ENCODE measurements at places on chromosomes 5 and 9.

DNA sequence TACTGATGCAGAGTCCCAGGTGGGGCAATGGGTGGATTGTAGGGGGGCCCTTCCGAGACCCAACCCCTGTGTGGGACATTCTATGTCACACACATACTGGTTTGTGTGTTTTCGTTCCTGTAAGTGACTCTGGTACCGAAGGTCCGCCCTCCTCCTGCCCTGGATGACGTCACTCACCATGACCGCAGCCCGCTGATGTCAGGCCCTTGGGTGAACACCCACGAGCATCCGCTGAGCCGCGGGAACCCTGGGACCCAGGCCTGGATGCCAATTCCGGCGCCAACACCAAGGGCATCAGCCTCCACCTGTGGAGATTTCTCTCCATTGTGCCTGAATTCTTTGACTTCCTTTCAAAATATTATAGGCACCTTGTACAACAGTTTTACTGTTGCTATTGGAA, 184.3 kb downstream of the MTRR start:
- no peak for DNase-seq

- peak; percentile 12 for DNase-seq
These were observed 5.1 kb downstream of the MYMK start for GRCh38 chr9:133519693-133520092.

DNA sequence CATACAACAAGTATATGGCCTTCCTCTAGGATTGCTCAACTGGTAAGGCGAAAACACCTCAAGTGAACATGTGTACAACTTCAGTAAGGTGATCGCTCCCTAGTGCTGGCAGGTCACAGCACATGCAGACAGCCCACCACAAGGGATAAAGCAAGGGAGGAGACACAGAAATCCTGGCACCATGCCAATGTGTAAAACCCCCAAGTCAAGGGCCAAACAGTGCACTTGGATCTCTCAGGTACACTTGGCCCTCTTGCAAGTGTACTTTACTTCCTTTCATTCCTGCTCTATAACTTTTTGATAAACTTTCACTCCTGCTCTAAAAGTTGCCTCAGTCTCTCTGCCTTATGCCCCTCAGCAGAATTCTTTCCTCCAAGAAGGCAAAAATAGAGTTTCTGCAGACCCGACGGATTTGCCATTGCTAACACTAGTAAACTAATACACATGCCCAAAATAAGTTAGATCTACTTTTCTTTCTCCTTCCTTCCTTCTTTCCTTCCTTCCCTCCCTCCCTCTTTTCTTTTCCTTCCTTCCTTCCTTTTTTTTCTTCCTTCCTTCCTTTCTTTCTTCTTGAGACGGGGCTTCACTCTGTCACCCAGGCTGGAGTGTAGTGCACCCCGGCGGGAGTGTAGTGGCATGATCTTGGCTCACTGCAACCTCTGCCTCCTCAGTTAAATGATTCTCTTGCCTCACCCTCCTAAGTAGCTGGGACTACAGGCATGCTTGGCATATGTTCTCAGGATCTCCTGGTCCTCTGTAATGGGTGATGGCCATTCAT, 6.8 kb upstream of the LNPEP start:
- no peak for DNase-seq

GRCh38 chr5:52920929-52921328, 68.2 kb upstream of the ITGA2 start:
- DNase-seq: peak; percentile 54

GRCh38 chr5:66898241-66898995, 298.2 kb downstream of the CD180 start:
- DNase-seq: peak; percentile 54

DNA sequence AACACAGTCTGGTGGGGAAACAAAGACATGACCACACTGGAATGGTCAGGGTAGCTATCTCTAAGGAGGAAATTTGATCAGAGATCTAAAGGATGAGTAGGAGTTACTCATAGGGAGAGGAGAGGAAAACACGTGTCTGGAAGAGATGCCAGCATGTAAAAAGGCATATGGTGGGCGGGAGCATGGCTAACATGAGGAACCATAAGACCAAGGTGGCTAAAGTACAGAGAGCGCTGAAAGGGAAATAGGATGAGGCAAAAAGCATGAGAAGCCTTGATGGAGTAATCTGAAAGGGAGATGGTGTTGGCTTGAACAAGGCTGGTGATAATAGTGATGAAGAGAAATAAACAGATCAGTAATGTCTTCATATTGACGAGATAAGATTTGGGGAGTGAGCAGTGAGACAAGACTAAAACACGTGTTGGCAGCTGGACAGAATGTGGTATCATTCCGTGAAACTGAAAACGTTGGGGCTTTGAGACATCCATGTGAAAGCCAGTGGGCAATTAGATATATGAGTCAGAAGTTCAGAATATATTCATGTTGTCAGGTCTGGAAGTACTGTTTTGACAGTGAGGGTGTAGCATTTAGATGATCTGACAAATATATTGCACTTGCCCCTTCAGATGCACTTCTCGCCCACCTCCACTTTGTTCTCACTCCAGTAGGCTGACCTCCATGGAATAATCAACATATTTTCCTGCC, 209.1 kb upstream of the KCNN2 start:
- DNase-seq: peak; percentile 53

DNA sequence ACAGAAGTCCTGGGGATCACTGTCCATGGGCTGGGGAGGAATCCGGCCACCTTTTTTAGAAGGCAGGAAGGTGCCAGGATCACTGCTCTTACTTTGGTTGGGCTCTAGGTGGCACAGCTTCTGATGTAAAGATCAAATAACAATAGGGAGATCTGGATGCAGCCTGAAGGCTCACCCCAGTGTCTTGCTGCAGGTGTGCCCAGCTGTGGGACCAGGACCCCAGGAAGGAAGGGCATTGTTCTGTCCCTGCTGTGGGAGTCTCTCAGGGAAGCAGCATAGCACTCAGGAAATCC, 69.6 kb downstream of the DAB2IP start:
- no peak for DNase-seq

- no peak for DNase-seq
These were observed 712.1 kb downstream of the MTRR start for GRCh38 chr5:8581047-8581446.

- DNase-seq: no peak
These were observed 172.5 kb upstream of the GLRA1 start for GRCh38 chr5:152097128-152097527.

DNA sequence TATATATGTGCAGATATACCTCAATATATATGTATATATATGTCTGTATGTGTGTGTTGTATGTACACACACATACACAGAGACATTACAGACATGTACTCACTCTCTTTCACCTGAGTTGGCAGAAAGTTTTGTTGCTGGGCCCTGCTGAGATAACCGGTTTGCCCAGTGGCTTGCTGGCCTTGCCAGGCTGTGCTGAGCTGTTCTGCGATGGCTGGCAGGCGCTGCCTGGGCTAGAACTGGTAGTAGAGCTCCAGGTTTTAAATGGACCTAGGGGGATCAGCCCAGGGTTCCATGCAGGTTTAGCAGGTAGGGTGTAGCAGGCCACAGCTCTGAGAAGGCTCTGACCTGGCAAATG, 394.3 kb downstream of the GADD45G start:
- DNase-seq: no peak

DNA sequence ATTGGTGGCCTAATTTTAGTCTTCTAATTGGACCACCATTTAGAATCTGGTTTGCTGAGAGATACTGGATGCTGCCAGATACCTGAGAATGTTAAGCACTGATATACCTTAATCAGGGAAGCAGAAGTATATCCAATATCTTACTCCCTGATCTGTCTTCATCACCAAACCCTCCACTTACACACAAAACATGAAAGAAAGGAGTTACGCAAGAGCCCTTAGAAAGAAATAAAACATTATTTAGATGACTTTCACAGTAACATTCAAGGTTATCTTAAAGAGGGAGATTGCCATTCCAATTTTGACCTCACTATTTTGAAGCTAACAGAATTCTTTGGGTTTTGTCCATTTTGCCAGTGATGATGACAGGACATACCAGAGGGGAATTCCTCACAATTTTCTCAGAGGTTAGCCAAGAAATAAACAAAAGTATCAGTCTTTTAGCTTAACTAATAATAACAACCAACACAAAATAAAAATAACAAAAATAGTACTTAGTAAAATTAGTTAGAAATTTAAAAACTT, 496.1 kb downstream of the NFIB start:
- DNase-seq: peak; percentile 3

DNA sequence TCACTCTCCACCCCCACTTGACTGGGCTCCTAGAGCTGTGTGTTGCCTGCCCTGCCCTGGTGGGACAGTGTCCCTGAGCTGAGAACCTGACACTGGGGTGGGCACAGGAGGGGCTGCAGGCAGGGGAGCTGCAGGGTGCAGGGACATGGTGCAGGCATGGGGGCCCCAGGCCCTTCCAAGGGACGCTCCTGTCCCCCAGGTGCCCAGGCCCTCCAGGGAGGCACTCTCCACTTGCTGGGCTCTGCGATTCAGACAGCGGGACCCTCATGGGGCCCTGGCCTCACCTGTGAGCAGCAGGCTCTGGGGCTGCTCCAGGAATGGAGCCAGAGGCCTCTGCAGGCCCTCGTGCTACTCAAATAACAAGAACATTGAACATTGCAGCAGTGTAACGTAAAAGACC, 89.4 kb downstream of the BARX1 start:
- DNase-seq: no peak

- DNase-seq: no peak
These were observed 1.2 kb downstream of the AK3 start for GRCh38 chr9:4739587-4740387.

GRCh38 chr5:132334812-132335211, 34.7 kb upstream of the SLC22A5 start:
- DNase-seq: peak; percentile 62

- DNase-seq: peak; percentile 56
These were observed 158.4 kb downstream of the CPLANE1 start for GRCh38 chr5:37090781-37091180.

GRCh38 chr9:115524453-115525059, 406.6 kb upstream of the TNC start:
- DNase-seq: peak; percentile 77

- DNase-seq: peak; percentile 84
These were observed 629.2 kb downstream of the BNC2 start for GRCh38 chr9:16241231-16241630.

GRCh38 chr9:85662573-85662972, 79.2 kb downstream of the AGTPBP1 start:
- no peak for DNase-seq

DNA sequence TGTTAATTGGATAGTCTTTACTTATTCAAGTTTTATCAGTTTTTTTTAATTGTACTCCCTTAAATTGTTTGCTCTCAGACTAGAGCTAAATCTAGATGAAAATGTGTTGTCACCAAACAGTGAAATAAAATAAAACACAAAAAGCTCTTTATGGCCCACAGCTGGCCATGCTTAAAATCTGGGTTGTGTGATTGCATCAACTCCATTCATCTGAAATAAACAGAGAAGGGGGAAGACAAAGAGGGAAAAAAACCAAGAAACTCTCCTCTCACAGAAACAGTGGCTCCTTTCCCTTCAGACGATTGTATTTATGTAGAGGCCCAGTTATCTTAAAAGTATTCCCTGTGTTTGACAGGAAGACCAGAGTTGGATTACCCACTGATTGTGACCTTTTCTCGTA, 422.4 kb downstream of the IRX1 start:
- no peak for DNase-seq

GRCh38 chr9:79638806-79639205, 67.0 kb downstream of the TLE4 start:
- no peak for DNase-seq

- DNase-seq: peak; percentile 93
These were observed 42.2 kb downstream of the PTTG1 start for GRCh38 chr5:160463740-160464465.

GRCh38 chr5:56496581-56497063, 263.5 kb upstream of the ANKRD55 start:
- DNase-seq: no peak

- DNase-seq: no peak
These were observed 214.7 kb downstream of the BRINP1 start for GRCh38 chr9:119154527-119154926.

DNA sequence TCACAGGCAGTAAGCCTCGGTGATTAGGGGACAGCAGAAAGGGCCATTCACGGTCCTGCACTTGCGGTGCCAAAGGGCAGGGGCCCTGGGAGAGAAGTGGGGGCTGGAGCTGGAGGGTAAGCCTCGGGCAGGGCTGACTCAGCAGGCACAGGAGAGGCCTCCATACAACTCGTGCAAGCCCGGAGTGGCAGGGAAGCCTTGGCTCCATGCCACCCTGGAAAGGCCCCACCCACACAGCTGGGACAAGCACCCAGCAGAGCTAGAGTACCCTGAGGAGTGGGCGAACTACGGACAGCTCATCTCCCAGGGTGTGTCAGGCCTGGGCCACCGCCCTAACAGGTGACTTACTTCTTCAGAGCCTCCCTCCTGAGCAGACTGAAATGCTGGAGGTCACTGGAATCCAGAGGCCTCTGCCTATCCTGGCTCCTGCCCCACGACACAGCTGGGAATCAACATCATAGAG, 5.6 kb upstream of the CAMK2A start:
- DNase-seq: peak; percentile 81

GRCh38 chr9:72013292-72013760, 47.1 kb downstream of the C9orf57 start:
- no peak for DNase-seq

DNA sequence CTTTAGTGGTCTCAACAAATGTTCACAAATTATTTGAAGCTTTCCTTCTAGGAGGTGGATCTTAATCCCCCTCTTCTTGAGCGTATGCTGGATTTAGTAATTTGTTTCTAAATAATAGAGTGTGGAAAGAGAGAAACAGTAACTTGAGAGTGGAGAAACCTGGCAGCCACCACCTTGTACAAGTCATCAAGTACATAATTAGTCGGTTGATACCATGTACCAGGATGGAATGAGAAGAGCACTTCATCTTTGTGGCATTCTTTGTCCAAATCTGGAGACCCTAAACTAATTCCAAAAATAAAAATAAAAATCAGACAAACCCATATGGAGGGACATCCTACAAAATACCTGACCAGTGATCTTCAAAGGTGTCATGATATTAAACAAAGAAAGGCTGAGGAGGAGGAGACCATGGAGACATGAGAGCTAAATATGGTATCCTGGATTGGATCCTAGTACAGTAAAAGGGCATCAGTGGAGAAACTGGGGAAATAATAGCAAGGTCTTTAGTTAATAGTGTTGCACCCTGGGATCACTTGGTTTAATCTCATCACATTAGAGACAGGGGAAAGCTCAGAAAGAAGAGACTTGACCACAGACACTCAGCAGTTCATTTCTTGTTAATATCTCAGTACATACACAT, 147.9 kb downstream of the ASTN2 start:
- DNase-seq: no peak

- peak; percentile 84 for DNase-seq
These were observed 172.1 kb upstream of the GAS1 start for GRCh38 chr9:87119328-87119881.

Measured in IMR-90 (cell line).